Heart left ventricle (tissue), 16 donors: ENCODE measurements at places on chromosomes 3 and 15. TPM values are rescaled to one million over a fixed set of nuclear protein-coding genes. Genes with fewer than 3 reads are reported as not detected.

GRCh38 chr3:11989383-11990038 is 14.7 kb upstream of the SYN2 start:
- no peak for DNase-seq

DNA sequence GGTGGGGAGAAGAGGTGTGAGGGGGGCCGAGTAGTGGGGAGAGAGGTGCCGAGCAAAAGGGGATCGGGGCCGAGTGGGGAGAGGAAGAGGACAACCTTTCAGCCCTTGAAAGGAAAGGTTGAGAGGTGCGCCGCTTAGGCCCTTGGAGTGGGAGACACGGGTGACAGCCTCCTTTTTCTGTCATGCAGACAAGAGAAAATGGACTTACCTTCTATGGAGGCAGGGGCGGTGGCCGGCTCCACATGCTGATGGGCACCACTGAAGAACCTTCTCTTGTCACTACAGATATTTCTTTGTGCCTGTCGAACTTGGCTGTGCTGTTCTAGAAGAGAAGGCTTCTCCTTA is 421 bp downstream of the KLHL18 start:
- DNase-seq: no peak

GRCh38 chr15:81007428-81008064 is 6.8 kb downstream of the TLNRD1 start:
- no peak for DNase-seq

DNA sequence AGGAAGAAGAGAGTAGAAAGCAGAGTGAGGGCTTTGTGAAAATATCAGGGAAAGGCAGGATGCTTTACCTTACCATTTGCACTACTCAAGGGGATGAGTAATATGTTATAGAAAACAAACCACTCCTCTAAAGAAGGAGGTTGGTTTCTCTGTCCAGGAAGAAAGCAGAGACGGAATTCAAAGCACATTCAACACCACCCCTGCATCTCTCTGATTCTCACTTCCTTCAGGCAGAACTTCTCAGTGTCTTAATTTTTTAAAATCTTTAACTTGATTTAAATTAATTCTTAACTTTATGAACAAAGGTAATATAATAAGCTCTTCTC is 82.4 kb downstream of the NR2F2 start:
- no peak for DNase-seq

- DNase-seq: no peak
Observed at GRCh38 chr3:50314816-50315215, 7.7 kb downstream of the HYAL2 start.

DNA sequence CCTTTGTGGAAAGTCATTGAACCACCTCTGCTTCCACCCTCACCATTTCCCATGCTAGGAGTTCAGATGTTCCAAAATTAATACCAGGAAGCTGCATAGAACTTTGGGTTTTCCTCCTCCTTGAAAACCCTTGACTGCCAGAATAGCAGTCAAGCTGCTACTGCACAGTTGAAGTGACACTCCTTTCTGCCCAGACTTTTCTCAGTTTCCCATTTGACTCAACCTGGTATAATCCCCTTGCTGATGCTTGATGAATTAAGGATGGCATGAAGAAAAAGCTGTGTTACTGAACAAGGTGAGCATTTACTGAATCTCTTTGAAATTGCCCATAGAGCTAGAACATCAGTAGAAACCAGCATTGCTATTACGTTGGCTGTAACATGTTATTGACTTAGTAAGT is 286.0 kb downstream of the EDEM1 start:
- no peak for DNase-seq

GRCh38 chr3:122410639-122411038 is 5.2 kb downstream of the WDR5B start:
- no peak for DNase-seq

GRCh38 chr3:71466483-71466882 is 117.0 kb downstream of the FOXP1 start:
- no peak for DNase-seq

DNA sequence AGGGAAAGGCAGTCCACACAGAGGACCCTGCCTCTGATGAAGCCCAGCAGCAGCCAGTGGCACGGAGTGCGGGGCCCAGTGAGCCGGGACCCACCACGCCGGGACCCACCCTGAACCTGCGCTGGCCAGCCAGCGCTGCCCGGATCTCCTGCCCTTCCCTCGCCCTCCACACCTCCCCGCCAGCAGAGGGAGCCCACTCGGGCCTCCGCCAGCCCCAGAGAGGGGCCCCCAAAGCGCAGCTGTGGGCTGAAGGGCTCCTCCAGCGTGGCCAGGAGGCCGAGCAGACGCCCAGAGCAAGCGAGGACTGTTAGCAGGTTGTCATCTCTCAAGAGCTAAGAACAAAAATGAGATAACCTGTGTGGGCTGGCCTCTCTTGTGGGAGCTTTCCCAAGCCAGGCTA is 81.3 kb upstream of the ATP10A start:
- DNase-seq: no peak

Gene TNFSF10
- 26.8 TPM for total RNA-seq

Gene SV2B
- total RNA-seq: 23.5 TPM

Gene KCNMB3
- 1.4 TPM for total RNA-seq

Gene AHSG
- not detected for total RNA-seq

Gene ANKRD63
- 0.45 TPM for total RNA-seq
